ENCODE measurements at places on chromosomes 12 and 14.

GRCh38 chr12:26631846-26632245 lies 201.1 kb downstream of the ITPR2 start:
- DNase-seq: no peak

- DNase-seq: no peak
Observed at GRCh38 chr12:121793440-121793837, at the start of gene RHOF. Gene RHOF (minus strand): TSS chr12:121793688. CDS start chr12:121793633, 55 bp downstream.

DNA sequence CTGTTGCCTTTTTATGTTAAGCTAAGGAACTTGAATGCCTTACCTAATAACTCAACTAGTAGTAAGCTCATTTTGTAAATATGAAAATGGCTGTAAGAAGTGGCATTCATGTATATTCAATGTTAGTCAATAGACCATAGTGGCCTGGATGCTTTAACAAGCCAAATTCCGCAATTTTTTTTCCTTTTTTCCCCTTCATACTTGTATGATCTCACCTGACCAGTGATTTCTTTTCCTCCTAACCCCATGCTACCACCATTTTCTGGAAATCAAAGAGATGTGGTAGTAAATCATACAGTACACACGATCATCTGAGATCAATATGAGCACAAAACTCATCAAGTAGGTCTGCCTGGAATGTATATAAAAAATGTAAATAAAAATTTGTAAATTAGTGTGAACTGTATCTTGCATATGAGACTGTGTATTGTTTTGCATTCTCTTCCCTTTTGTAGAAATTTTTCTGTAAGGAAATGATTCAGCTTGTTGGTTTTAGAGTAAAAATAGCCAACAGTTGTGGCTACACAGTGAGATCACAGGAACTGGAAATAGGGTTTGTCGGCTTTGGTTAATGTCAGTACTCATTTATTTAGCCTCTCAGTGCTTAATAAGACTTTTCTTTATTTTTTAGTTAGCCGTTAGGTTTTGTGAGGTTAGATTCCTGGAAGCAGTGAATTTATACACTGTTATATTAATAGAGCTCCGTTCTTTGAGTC lies 62.5 kb downstream of the ETNK1 start:
- peak; percentile 89 for DNase-seq

DNA sequence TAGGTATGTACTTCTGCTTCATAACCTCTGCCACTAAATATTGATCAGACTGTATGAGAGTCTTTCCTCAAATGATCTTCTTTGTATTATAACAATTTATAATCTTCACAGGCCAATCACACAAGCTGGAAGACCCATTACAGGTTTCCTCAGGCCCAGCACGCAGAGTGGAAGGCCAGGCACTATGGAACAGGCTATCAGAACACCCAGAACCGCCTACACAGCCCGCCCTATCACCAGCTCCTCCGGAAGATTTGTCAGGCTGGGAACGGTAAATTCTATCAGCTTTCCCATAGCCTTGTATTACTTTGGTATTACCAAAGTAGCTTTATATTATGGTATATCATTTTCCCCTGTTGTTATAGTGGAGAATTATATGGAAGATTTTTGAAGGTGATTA lies 16.5 kb downstream of the TTC8 start:
- DNase-seq: no peak

GRCh38 chr12:119835068-119835467 lies 42.1 kb downstream of the CIT start:
- no peak for DNase-seq

- peak; percentile 73 for DNase-seq
Observed at GRCh38 chr12:92539976-92540781, 162.6 kb upstream of the PLEKHG7 start.

DNA sequence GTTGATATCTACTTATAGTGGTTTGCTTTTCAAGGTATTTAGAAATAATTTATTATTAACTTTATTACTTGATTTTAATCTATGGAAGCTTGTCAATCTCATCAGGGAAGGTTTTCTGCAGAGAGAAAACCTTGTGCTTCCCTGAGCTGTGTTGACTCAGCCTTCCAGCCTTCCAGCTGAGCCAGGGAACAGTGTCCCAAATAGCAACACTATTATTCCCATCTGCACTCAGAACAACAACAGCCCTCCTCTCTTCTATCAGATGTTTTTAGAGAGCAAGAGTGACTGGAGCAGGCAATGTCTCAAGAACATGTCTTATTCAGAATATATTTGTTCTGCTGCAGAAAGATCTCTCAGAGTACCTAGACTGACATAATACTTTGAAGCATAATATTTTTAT lies 389.9 kb upstream of the GARIN6 start:
- DNase-seq: no peak

GRCh38 chr12:104315326-104316224 lies 12.0 kb downstream of the EID3 start:
- no peak for DNase-seq

GRCh38 chr12:48160807-48161206 lies 3.5 kb upstream of the ASB8 start:
- DNase-seq: peak; percentile 98

GRCh38 chr12:101935890-101936746 lies 58.7 kb downstream of the DRAM1 start:
- peak; percentile 85 for DNase-seq

DNA sequence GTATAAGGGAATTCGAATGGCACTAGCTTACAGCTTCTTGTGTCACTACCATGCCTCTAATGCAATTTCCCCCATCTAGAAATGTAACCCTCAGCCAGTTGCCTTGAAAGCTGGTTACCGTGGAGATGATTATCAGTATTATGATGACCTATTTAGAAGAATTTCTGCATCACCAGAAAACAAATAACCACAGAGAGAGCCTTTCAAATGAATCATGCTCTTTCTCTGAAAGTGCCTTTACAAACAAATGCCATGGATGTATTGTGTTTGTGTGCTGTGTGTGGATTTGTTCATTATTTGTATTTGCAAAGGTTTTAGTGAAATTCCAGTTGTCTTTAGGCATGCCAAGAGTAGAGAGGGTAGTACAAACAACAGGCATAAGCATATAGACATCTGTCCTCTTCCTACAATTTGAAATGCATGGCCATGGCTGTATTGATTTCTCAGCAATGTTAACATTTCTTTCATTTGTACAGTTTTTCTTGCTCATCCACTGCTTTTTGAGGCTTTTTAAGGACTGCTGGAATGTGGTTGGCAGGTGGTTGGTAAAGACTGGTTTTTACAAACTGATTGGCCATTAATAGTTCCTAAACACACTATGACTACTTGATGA lies 266.5 kb downstream of the PAWR start:
- no peak for DNase-seq

- no peak for DNase-seq
Observed at GRCh38 chr14:103095210-103095778, 769 bp downstream of the EXOC3L4 start.

- no peak for DNase-seq
Observed at GRCh38 chr12:103834942-103835341, 6.1 kb downstream of the NT5DC3 start.

GRCh38 chr12:100827901-100828520 lies 33.4 kb downstream of the ANO4 start:
- DNase-seq: peak; percentile 40

DNA sequence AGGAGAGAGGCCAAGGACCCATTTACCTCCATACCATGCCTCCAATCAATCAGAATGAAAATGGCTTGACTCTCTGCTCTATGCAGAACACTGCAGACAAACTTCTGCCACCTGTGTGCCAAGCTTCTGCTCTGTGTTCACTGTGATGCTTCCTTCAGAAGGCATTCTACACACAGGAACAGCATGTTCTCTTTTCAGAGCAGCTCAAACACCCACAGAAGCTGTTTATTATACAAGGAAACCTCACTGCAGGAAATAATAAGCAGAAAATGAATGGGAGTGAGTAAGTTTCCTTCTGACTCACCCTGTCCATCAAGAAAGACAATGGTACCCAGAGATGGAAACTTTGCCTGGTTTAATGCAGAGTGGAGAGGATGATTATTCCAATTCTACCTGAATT lies 2.4 kb upstream of the ESR2 start:
- peak; percentile 32 for DNase-seq

- DNase-seq: no peak
Observed at GRCh38 chr12:131042834-131043245, 89.1 kb downstream of the ADGRD1 start.

DNA sequence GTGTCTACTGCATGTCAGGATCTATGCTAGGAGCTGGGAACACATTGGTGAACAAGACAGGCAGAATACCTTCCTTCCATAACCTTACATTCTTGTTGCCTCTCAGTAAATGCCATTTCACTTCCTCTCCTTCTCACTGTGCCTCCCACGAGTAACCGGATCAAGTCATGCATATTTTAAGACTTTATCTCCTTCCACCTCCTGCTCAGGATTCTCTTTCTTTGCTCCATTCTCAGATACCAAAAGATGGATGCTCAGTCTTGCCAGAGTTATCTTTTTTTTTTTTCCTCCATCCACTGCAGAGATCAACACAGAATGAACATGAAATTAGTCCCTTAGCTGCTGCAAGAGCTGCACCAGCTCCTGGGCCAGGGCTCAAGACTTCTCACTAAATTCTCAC lies 20.0 kb upstream of the APPL2 start:
- DNase-seq: no peak

DNA sequence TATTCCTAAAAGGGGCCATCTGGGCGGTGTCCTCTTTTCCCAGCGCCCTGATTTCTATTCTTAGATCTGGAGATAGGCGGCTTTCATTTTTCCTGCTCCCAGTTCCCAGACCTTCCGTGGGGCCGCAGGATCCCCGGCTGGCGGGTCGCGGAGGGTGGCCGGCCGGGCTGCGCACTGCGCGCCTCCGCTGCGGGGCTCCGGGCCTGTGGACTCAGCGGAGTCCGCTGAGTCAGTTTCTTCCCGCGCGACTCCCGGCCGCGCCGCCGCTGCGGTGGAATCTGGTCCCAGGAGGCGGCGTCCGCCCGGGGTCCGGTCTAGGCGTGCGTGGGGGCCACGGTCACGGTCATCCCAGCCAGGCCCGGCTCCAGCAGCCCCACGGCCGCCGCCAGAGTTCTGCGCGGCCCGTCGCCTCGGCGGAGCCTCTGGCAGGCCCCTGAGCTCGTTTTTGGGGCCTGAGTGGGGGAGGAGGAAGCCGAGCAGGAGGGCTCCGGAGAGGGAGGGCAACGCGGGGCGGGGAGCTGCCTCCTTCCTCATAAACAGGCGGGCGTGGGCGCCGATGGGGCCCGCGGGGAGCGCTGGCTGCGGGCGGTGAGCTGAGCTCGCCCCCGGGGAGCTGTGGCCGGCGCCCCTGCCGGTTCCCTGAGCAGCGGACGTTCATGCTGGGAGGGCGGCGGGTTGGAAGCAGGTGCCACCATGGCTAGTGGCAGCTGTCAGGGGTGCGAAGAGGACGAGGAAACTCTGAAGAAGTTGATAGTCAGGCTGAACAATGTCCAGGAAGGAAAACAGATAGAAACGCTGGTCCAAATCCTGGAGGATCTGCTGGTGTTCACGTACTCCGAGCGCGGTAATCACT lies at the start of gene LRRK2:
TSS of gene LRRK2 (plus strand) at position 559 of the 853 bp plus-strand sequence. CDS start at position 694, 135 bp downstream.
- peak; percentile 91 for DNase-seq

DNA sequence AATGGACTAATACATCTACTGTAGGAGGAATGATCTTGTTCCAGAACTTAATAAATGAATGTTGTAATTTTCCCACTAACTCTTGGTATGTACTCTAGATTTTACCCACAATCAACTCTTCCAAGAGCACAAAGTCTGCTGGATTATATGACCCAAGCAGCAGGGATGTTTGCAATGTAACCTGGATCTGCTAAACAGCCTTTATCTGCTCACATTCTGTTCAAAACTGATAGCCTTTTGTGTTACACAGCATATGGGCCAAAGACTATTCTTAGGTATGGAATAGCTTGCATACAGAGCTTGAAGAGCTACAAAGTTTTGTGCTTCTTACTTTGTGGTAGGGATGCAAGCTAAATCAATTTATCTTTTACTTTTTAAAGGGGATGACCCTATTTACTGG lies 213.7 kb upstream of the DCN start:
- no peak for DNase-seq

Measured in common myeloid progenitor, CD34-positive (primary cell).